ENCODE measurements at places on chromosomes 2 and 18. TPM values are rescaled to one million over a fixed set of nuclear protein-coding genes. Genes with fewer than 3 reads are reported as not detected.

The ITPRIPL1 gene
- polyA plus RNA-seq: 0.40 TPM

The ELAC1 gene
- 20.0 TPM for polyA plus RNA-seq

The HES6 gene
- 7.4 TPM for polyA plus RNA-seq

The LYPD6 gene
- 0.29 TPM for polyA plus RNA-seq

The TMEM150A gene
- 61.4 TPM for polyA plus RNA-seq

The REG3A gene
- 2.2 TPM for polyA plus RNA-seq

The PARD6G gene
- 1.8 TPM for polyA plus RNA-seq
